Activated T-helper 9 cell treated with anti-CD3 and anti-CD28 coated beads, Interleukin-2, amount 50 U/mL, for 16 hours (primary cell): ENCODE measurements at places on chromosomes 6 and 20.

GRCh38 chr20:44357555-44358125, 2.1 kb downstream of the HNF4A start:
- no peak for DNase-seq

GRCh38 chr20:49252556-49253350, 25.1 kb downstream of the ZNFX1 start:
- no peak for DNase-seq

DNA sequence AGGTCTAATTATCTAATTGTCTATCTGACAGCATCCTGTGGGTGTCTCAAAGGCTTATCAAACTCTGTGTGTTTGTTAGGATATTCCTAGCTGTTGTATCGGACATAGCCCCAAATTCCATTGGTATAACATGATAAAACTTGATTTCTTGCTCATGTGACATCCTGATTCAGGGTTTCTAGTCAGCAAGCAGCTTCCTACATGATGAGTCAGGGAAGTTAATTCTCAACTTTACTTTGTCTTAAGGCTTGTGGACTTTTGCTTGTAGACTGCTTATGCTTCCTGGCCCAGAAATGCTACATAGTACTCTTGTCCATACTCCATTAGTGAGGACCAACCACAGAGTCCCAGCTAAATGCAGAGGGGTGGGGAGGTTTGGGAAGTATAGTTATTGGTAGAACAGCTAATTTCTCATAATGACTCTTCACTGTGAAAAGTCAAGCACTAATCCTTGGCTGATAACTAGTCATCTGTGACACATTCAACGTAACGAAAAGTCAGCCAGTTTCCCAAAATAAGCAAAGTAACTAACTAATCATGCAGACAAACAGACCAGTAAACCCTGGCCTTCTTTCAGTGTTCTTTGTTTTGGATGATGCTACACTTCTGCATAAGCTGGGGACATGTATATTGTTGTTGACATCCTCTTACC, 25.8 kb downstream of the NKAIN2 start:
- no peak for DNase-seq

DNA sequence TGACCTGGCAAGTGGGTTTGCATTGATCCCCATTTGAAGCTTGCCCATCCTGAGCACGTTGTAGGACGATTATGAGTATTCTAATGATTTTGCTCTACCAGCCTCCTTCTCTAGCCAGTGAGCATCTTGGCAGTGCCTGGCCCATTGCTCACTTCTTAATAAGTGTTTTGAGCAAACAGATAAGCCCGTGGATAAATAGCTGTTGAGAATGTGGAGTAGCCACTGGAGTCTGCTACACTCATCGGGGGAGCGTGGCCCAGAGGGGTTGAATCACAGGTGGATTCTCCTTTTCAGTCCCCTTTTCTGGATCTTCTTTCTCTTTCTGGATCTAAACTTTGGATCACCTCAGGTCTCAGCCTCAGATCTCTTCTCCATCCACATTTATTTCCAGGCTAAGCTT, 15.9 kb upstream of the EDN3 start:
- no peak for DNase-seq

DNA sequence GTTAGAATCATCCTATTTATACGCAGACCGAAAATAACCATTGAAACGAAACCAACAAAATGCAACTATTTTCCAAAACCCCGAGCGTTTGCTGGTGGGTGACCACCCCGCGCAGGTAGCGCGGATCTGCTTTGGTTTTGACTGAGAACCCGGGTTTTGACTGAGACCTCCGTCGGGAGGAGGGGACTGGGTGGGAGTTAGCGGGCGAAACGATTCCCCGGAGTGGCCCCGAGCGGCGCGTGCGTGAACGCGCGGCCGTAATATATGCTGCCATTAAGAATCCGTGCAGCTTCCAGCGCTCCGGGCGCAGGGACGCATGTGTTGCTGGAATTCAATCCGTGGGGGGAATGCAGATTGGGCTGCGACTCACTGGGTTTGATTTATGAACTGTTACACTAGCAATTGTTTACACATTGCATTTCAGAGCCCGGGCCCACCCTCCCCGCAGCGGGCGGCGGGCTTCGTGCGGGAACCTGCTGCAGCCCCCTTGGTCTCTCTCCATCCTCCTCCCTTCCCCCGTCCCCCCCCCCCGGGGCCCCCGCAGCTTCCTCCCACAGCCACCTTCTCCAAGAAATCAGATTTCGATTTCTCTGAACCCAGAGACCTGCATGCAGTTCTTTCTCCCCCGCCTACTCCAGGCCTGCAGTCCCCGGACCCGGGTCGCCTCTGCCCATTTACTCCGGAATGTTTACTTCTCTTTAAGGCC, 9.9 kb downstream of the NRN1 start:
- DNase-seq, result no peak

DNA sequence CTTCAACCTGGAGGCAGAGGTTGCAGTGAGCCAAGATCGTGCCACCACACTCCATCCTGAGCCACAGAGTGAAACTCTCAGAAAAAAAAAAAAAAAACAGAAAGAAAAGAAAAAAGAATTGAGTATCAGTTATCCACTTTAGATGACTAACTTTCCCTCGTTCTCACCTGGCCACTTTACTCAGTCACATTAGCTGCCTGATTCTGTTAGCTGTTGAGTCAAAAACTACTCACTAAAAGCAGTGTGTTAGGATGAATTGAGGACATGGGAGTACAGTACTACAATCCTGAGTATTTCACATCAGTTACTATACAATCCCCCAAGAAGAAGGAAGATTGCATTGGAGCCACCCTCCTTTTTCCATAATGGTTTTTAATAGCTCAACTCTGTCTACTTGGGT, 114.6 kb downstream of the ADAT2 start:
- DNase-seq, result no peak
